Mesendoderm (in vitro differentiated cells): ENCODE measurements at places on chromosomes 1 and 21.
A peak's percentile ranks its signal among the peaks of the same experiment; 100 is the strongest.

GRCh38 chr1:40036574-40036973 is 4.0 kb upstream of the CAP1 start:
- no peaks in the 10 kb centered on the region for H3K27me3 ChIP-seq
- H3K4me1 ChIP-seq, result peaks cover 3% of the 10 kb centered on the region
- H3K36me3 ChIP-seq, result no peaks in the 10 kb centered on the region
- H3K27ac ChIP-seq, result no peak overlapping the region
- DNase-seq, result no peak

GRCh38 chr21:26966649-26967061 is 233 bp downstream of the ADAMTS5 start:
- no peaks in the 10 kb centered on the region for H3K36me3 ChIP-seq
- no peaks in the 10 kb centered on the region for H3K4me1 ChIP-seq
- H3K4me3 ChIP-seq, result peak overlapping the region; percentile 61
- no peaks in the 10 kb centered on the region for H3K27me3 ChIP-seq
- H3K27ac ChIP-seq, result peak overlapping the region; percentile 53
- DNase-seq, result no peak

- no peak overlapping the region for H3K27ac ChIP-seq
- H3K4me1 ChIP-seq, result no peaks in the 10 kb centered on the region
- no peaks in the 10 kb centered on the region for H3K36me3 ChIP-seq
- peak overlapping the region; percentile 95 for H3K4me3 ChIP-seq
- no peak for DNase-seq
Measured at GRCh38 chr1:45585110-45585426, 1.2 kb downstream of the NASP start.

DNA sequence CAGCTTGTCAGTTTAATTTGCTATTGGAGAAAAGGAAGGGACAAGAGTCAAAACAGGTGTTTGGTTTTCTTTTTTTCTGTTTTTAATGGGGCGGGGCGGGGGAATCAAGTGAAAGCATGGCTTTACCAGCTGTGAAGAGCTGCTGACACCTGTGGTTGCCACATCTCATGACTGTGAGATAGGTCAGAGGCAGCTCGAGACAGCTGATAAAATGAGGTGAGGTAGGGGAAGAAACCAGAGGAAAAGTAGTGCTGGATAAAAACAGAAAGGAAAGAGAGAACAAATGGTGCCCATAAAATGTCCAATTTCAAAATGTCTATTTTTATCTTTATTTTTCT is 272.3 kb downstream of the NEGR1 start:
- no peak overlapping the region for H3K27ac ChIP-seq
- no peaks in the 10 kb centered on the region for H3K36me3 ChIP-seq
- DNase-seq, result no peak
- no peaks in the 10 kb centered on the region for H3K4me1 ChIP-seq
- no peaks in the 10 kb centered on the region for H3K27me3 ChIP-seq

DNA sequence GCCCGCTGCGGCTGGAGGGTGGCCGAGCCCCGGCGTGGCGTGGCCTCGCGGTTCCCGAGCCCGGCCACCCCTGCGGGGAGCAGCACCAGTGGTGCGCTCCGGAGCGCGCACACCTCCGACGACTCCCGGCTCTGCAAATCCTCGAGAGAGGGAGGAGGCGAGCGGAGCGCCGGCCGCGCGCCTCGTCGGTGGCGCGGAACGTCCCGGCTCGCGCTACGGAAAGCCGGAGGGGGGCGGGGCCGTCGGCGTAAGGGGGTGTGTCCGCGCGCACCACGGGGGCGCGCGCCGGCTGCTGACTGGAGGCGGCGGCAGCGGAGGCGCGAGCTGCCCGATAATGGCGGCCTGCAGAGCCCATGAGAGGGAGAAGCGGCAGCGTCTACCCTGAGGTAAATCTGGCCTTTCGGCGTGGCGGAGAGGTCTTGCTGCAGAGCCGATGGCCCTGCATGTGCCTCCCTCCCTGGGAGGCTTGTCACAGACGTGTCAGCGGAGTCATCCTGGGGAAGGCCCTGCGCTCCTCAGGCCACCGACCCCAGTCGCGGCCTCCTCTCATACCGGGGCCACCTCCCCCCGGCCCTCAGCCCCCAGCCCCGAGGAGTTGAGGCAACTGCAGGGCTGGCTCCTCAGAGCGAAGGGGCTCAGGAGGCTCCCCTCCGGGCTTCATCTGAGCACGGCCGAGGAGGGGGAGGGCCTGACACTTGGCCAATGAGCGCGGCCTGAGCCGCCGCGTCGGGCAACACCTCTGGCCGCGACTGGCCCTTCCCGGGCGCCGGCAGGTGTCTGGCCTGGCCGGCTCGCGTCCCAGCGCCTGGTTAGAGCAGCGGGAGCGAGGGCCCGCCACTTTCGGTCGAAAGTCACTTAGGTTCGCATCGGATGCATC is at the start of gene PDIK1L:
Gene PDIK1L, plus strand, starts transcription at position 295 of the 877 bp plus-strand sequence. CDS start 2,485 bp downstream, outside the sequence.
- H3K4me1 ChIP-seq, result peaks cover 6% of the 10 kb centered on the region
- peak within 1 kb of the TSS; percentile 94 for H3K27ac ChIP-seq
- H3K27me3 ChIP-seq, result no peaks in the 10 kb centered on the region

DNA sequence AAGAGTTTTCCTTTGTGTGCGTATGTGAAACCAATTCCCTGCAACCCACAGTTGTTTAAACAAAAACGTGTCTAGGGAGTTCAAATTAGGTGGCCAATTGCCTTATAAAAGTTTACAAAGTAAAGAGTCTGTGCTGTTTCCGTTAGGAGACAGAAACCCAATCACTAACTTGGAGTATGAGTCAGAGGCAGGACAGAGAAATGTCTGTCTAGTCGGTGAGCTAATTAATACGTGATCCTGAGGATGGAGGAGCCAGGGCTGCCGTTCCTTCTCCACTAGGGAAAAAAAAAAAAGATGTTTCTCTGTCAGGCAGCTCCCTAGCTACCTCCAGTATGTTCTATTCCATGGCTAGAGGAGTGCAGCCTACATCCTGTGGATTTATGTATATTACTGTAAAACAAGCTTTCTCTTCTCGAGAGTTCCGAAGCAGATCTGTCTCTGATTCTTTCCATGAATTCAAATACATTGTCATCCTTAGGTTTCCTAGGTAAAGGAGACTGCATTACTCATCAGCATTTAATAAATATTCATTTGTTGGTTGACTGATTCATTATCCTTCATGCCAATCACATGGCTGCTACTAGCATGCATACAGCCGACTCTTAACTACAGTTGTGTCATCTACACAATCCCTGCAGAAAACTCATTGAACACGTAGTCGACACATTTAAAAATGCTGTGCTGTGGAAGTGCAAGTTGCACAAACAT is 430.6 kb downstream of the KIF26B start:
- H3K27me3 ChIP-seq, result no peaks in the 10 kb centered on the region
- no peak for DNase-seq
- no peak overlapping the region for H3K4me3 ChIP-seq
- peaks cover 1% of the 10 kb centered on the region for H3K4me1 ChIP-seq
- H3K27ac ChIP-seq, result no peak overlapping the region

- DNase-seq, result no peak
- H3K27ac ChIP-seq, result no peak overlapping the region
- H3K4me3 ChIP-seq, result no peak overlapping the region
- no peaks in the 10 kb centered on the region for H3K4me1 ChIP-seq
- H3K27me3 ChIP-seq, result no peaks in the 10 kb centered on the region
Measured at GRCh38 chr1:212542761-212543187, 65.8 kb upstream of the ATF3 start.

- DNase-seq, result peak; percentile 78
- no peaks in the 10 kb centered on the region for H3K27me3 ChIP-seq
- H3K4me3 ChIP-seq, result no peak overlapping the region
- no peaks in the 10 kb centered on the region for H3K36me3 ChIP-seq
Measured at GRCh38 chr1:95308276-95309030, 74.4 kb downstream of the RWDD3 start.

- H3K27me3 ChIP-seq, result no peaks in the 10 kb centered on the region
- no peak overlapping the region for H3K4me3 ChIP-seq
- no peak overlapping the region for H3K27ac ChIP-seq
- DNase-seq, result no peak
- no peaks in the 10 kb centered on the region for H3K36me3 ChIP-seq
- H3K4me1 ChIP-seq, result peaks cover 6% of the 10 kb centered on the region
Measured at GRCh38 chr1:155052439-155053395, 1.6 kb downstream of the ADAM15 start.

GRCh38 chr21:33080776-33081175 is 10.8 kb downstream of the OLIG1 start:
- no peak overlapping the region for H3K27ac ChIP-seq
- H3K4me3 ChIP-seq, result no peak overlapping the region
- DNase-seq, result no peak
- no peaks in the 10 kb centered on the region for H3K4me1 ChIP-seq
- no peaks in the 10 kb centered on the region for H3K36me3 ChIP-seq
- H3K27me3 ChIP-seq, result no peaks in the 10 kb centered on the region

- no peak overlapping the region for H3K27ac ChIP-seq
- H3K36me3 ChIP-seq, result no peaks in the 10 kb centered on the region
- H3K27me3 ChIP-seq, result no peaks in the 10 kb centered on the region
- H3K4me1 ChIP-seq, result no peaks in the 10 kb centered on the region
Measured at GRCh38 chr1:25088946-25089345, 143.4 kb downstream of the SYF2 start.

DNA sequence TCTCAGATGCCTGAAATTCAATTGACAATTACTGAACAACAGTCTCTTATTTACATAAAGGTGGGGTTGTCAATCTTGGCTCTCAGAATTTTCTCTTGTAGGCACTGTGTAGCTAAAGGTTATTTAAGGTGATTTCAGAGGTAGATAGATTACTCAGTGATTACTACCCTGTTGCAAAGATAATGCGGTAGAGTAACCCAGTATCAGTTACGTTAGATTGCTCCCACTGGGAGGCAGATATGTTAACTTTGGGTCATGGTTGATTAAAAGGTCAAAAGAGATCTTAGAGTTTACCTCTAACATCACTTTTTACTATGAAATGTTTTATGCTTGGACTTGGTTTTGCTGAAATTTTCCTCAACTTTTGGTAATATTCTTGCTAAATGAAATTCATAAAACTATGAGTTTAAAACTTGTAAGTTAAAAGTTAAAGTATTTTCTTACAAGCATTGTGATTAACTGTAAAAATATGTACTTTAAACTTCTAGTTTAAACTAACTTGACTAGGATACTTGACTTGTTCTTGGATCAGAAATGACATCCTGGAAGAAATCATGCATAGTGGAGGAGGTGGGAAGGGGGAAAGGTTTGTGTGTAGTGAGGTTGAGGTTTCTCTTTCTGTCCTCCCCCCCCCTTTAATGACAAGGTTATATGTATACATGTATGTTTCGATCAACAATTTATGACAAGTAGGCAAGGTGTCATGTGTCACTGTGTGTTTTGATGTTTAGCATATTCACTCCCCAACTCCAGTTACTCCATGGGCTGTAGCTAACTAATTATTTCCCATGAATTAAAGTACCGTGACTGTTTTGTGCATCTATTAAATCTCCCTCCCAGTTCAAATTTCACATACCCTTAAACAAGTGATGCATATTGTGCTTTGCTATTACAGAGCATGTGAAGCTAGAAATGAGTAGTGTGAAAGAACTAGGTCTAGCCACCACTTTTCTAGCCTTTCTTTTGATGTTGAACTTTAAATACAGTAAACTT is 2.9 kb downstream of the LAMC1 start:
- H3K27ac ChIP-seq, result no peak overlapping the region
- no peak overlapping the region for H3K4me3 ChIP-seq
- H3K4me1 ChIP-seq, result peaks cover 4% of the 10 kb centered on the region
- no peaks in the 10 kb centered on the region for H3K36me3 ChIP-seq
- no peaks in the 10 kb centered on the region for H3K27me3 ChIP-seq

DNA sequence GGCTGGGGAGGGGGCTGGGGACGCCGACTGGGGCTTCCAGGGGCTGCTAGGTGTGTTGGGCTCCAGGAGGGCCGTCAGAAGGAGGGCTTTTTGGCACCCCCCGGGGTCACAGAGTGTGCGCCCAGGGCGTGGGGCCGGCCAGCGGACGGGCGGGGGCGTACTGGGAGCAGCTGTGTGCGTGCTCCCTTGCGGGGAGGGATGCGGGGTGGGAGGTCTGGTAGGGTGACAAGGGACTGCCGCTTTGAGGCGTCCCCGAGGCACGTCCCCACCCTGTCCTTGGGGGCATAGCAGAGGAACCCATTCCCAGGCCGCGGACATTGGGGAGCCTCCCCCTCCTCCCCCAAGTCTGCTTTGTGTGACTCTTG is 1.1 kb downstream of the FOXO6 start:
- no peak for DNase-seq
- H3K27ac ChIP-seq, result no peak overlapping the region
- H3K4me3 ChIP-seq, result no peak overlapping the region
- H3K27me3 ChIP-seq, result peaks cover 15% of the 10 kb centered on the region

GRCh38 chr1:179025975-179026812 is 500 bp downstream of the FAM20B start:
- no peaks in the 10 kb centered on the region for H3K36me3 ChIP-seq
- peak overlapping the region; percentile 74 for H3K4me3 ChIP-seq
- no peaks in the 10 kb centered on the region for H3K27me3 ChIP-seq
- DNase-seq, result peak; percentile 80
- H3K27ac ChIP-seq, result peak overlapping the region; percentile 93

- no peak overlapping the region for H3K27ac ChIP-seq
- no peak for DNase-seq
- no peak overlapping the region for H3K4me3 ChIP-seq
- no peaks in the 10 kb centered on the region for H3K4me1 ChIP-seq
- H3K36me3 ChIP-seq, result no peaks in the 10 kb centered on the region
Measured at GRCh38 chr1:9871707-9872425, 38.2 kb downstream of the CTNNBIP1 start.

GRCh38 chr1:5729636-5730145 is 262.5 kb downstream of the NPHP4 start:
- no peaks in the 10 kb centered on the region for H3K27me3 ChIP-seq
- no peak overlapping the region for H3K4me3 ChIP-seq
- no peaks in the 10 kb centered on the region for H3K36me3 ChIP-seq

DNA sequence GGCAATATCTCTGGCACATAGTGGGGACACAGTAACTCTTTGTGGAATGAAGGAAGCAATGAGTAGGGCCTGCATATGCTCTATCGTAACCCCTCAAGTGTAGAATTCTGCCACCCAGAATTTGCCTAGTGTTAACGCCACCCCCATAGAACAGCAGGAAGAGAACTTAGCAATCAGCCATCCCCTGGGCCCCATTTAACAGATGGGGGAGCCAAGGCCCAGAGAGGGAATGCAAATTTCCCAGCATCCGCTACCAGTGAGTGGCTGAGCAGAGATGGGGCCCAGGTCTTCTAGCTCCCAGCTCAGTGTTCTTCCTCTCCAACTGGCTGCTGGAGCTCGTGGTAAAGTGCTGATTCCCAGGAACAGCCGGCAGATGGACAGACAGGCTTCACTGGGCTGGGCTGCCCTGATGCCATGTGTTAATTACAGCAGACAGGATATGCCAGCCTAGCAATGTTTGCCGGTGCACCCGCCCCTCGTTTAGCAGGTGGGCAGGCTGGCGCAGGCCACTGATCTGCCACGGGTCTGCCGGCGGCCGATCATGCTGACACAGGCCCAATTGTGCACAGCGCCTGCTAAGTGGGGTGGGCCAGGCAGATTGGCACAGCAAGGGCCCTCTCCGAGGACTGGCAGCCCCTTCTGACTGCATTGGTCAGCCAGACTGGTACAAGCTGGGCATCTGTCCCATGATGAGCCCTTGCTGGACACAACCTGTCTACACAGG is 171.9 kb downstream of the IGSF21 start:
- H3K36me3 ChIP-seq, result no peaks in the 10 kb centered on the region
- H3K4me1 ChIP-seq, result no peaks in the 10 kb centered on the region
- H3K27ac ChIP-seq, result no peak overlapping the region
- H3K27me3 ChIP-seq, result no peaks in the 10 kb centered on the region
- no peak for DNase-seq
- no peak overlapping the region for H3K4me3 ChIP-seq

GRCh38 chr1:192747301-192747700 is 61.5 kb upstream of the RGS2 start:
- H3K27me3 ChIP-seq, result no peaks in the 10 kb centered on the region
- no peak overlapping the region for H3K27ac ChIP-seq
- no peaks in the 10 kb centered on the region for H3K36me3 ChIP-seq
- DNase-seq, result no peak
- H3K4me1 ChIP-seq, result no peaks in the 10 kb centered on the region
- no peak overlapping the region for H3K4me3 ChIP-seq

- no peaks in the 10 kb centered on the region for H3K27me3 ChIP-seq
- H3K4me3 ChIP-seq, result no peak overlapping the region
- no peaks in the 10 kb centered on the region for H3K36me3 ChIP-seq
- H3K27ac ChIP-seq, result no peak overlapping the region
Measured at GRCh38 chr21:41671212-41671762, 95.6 kb downstream of the RIPK4 start.
